ENCODE measurements at places on chromosomes 7 and 10.

DNA sequence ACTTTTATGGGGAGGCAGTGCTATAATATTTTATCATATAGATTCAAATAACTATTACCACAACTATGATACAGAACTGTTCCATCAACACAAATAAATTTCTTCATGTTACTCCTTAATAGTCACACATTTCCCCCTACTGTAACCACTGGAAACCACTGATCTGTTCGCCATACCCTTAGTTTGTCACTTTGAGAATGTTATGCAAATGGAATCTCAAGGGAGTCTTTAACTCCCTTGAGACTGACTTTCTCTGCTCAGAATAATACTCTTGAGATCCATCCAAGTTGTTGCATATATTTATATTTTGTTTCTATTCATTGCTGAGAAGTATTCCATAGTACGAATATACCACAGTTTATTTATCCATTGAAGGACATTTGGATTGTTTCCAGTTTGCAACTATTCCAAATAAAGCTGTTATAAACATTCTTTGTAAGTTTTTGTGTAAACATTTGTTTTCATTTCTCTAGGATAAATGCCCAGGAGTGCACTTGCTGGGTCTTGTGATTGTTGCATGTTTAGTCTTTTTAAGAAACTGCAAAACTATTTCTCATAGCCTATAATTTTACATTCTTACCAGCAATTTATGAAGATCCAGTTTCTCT is 19.7 kb upstream of the PON2 start:
- no peak for DNase-seq

DNA sequence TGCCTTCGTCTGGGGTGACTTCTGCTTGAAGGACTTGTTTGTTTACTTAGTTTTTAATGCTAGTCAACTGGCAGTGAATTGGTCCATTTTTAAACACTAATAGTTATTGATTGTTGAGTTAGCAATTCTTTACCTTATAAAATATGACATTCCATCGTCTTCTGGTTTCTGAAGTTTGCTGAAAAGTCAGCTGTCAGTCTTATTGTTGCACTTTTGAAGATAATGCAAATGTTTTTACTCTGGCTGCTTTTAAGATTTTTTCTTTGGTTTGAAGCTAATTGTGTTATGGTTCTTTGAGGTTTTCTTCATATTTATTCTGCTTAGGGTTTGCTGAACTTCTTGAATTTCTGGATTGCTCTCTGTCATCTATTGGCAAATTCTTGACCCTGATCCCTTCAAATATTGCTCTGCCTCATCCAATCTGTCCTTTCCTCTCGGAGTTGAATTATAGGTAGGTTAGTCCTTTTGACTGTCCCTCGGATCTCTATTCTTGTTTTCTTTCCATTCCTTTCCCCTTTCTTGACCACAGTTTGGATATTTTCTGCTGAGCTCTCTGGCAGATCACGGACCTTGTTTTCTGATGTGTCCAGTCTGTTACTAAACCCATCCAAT is 24.2 kb downstream of the MGMT start:
- DNase-seq, result no peak

- DNase-seq, result peak; percentile 73
Observed at GRCh38 chr7:149774237-149775175, 1.1 kb upstream of the ZNF467 start.

DNA sequence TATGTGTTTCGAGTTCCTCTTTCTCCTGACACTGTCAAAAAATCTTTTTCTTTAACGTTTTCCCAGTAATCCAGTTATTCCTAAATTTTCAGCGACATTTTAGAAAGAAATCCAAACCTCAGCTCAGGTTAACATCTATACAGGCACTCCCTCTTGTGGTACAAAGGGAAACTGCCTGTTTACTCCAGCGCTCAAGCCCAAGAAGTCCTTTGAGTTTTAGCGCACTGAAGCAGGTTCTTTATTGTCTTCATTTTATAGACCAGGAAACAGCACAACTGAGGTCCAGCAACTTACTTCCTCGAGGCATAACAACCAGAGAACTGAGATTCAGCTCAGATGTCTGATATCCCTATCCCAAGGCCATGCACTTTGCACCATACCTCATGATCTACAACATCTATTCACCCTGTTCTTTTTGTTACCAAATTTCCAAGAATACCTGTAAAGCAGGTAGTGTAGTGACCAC is 287.2 kb upstream of the MKLN1 start:
- DNase-seq, result peak; percentile 70

DNA sequence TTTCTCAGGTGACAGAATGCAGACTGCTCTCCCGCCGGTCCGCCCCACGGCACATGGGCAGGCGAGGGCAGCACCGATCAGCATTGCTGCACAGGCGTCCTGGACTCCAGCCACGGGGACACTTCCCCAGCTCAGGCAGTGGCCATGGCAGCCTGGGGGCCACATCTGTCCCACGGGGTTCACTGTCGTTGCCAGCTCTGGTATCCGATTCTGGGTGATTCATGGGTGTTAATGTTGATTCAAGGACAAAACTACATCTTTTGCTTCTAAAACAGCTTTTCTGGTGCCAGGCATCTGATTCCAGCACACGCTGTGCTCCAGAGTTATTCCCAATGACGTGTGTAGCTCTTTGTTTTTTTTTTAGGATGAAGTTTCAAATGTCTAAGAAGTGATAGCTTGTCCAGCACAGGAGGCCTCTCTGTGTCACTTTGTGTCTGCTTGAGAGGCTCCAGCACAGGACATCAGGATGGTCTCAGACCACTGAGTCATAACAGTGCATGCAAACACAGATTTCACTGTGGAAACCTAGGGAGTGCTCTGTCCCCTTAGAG is 218.0 kb downstream of the WDR37 start:
- DNase-seq, result no peak

GRCh38 chr10:11517150-11517549 is 94.3 kb downstream of the USP6NL start:
- no peak for DNase-seq

- DNase-seq, result no peak
Observed at GRCh38 chr7:14228341-14228740, 238.9 kb upstream of the ETV1 start.

- no peak for DNase-seq
Observed at GRCh38 chr10:79070081-79070605, 1.4 kb downstream of the ZMIZ1 start.

- no peak for DNase-seq
Observed at GRCh38 chr7:26629696-26630095, 234.7 kb downstream of the SKAP2 start.

GRCh38 chr10:5089865-5090264 is 4.3 kb upstream of the AKR1C3 start:
- DNase-seq, result peak; percentile 37

- DNase-seq, result no peak
Observed at GRCh38 chr10:89373916-89374711, 3.7 kb upstream of the IFIT1B start.

DNA sequence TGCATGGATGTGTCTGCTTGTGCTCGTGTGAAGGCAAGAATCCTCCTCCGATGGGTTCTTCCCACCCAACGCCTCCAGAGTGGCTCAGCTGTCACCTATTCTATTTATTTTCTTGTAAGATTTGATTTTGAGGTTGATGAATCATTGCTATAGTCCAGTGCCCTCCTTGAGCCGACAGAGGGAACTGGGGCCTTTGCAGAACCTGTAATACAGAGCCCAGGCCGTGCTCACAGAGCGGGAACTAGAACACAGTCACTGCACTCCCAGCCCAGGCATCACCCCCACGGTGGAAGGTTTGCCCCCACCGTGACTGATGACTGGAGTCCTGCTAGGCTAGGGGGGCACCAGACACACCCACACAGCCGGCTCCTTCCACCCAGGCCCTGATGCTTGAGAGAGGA is 2.0 kb downstream of the RARRES2 start:
- no peak for DNase-seq

DNA sequence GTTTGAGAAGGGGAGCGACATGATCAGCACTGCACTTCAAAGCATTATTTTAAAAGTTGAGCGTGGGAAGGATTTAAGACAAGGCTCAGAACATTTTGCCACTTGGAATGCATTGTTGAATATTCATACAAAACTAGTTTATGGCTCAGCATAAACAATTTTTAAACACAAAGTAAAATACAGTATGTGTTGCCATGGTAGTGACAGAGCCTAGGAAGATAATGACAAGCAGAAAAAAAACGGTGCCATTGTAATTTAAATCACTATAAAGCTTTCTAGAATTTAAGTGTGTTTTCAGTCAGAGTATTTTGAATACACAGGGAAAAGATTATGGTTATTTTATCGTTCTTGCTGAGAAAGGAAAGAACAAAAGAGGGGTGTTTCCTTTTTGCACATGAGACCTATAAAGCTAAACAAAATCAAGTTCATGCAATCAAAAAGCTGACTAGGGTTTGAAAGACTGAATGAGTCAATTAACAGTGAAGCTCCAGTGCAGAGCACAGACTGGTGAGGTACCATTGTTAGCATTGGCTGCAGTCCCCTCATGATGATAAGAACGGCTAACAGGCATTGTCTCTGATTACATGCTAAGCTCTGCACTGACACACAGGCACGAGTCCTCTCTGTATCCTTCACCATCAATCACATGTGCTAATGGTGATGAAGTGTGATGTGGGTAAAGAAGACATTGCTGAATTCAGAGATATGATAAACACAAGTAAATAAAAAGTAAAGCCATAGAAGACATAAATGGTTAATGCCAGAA is 181.9 kb upstream of the VSTM2A start:
- no peak for DNase-seq

Data from RPMI8226 (cell line).